ENCODE measurements at places on chromosomes 16 and 17.

- DNase-seq, result no peak
These were observed 29.2 kb downstream of the CLUH start for GRCh38 chr17:2682176-2682938.

- no peak for DNase-seq
These were observed 45.7 kb downstream of the TMEM186 start for GRCh38 chr16:8751481-8752311.

GRCh38 chr16:881219-882097 is 80.9 kb upstream of the GNG13 start:
- no peak for DNase-seq

- no peak for DNase-seq
These were observed 943 bp upstream of the PIP4K2B start for GRCh38 chr17:38800237-38800760.

DNA sequence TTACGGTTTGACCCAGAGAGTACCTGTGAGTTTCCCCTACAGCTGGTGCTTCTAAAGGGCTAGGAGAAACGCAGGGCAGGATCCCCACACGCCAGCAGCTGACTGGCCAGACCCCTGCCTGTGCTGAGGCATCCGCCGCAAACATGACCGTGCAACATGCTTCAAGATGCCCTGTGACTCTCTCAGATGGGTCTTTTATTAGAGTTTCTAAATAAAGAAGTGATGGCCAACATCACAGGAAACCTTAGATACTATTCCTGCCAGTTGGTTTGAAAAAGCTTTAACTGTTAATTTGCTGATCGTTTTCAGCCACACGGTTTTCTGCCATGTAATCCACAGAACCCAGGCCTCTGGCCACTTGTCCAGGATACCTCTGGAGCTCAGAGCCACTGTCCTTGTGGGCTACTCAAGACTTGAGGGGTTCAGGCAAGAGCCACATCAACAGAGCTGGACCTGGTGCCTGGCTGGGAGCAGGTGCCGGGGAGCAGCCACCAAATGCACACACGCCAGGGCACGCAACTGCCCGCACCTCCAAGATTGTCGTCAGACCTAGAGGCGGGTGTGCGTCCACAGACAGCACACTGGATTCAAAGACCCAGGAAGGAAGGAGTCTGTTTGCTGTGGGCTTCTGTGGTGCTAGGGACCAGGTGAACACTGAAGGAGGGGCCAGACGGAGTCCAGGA is 118.4 kb downstream of the ZNF778 start:
- DNase-seq, result no peak

DNA sequence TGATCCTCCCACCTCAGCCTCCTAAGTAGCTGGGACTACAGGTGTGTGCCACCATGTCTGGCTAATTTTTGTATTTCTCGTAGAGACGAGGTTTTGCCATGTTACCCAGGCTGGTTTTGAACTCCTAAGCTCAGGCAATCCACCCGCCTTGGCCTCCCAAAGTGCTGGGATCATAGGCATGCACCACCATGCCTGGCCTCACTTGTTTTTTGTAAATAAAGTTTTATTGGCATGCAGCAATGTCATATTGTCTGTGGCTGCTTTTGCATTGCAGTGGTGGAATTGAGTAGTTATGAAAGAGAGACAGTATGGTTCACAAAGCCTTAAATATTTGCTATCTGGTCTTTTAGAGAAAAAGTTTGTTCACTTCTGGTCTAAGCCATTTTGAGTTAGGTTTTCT is 124.7 kb downstream of the PRKCA start:
- DNase-seq, result no peak

DNA sequence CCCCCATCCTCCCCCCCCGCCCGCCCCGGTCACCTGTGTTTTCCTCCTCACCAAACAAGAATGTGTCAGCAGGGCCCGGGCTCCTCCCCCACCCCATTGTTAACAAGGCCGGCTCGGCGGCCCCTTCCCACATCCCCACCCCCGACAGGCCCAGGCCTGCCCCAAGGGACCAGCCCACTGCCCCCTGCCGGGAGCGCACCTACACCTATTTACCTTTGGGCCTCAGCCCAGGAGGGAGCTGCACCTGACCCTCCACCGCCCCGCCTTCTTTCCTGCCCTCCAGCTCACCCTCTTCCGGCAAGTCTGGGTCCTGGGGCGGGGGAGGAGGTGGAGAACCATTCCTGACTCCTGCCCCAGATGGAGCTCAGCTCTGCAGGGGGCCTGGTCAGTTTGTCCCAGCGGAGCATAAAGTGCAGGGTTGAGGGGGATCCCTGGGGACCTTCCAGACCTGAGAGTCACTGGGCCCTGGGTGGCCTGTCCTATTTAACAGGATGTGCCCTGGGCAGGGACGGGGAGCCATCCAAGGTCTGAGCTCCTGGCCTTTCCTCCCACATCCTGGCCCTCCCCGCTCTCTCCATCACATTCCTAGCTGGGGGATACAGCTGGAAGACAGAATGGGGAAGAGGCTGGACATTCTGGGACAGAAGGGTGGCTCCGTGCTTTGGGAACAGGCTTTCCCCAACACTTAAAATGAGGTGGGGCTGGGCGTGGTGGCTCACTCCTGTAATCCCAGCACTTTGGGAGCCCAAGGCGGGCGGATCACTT is 8.3 kb downstream of the FOXJ1 start:
- DNase-seq, result no peak

DNA sequence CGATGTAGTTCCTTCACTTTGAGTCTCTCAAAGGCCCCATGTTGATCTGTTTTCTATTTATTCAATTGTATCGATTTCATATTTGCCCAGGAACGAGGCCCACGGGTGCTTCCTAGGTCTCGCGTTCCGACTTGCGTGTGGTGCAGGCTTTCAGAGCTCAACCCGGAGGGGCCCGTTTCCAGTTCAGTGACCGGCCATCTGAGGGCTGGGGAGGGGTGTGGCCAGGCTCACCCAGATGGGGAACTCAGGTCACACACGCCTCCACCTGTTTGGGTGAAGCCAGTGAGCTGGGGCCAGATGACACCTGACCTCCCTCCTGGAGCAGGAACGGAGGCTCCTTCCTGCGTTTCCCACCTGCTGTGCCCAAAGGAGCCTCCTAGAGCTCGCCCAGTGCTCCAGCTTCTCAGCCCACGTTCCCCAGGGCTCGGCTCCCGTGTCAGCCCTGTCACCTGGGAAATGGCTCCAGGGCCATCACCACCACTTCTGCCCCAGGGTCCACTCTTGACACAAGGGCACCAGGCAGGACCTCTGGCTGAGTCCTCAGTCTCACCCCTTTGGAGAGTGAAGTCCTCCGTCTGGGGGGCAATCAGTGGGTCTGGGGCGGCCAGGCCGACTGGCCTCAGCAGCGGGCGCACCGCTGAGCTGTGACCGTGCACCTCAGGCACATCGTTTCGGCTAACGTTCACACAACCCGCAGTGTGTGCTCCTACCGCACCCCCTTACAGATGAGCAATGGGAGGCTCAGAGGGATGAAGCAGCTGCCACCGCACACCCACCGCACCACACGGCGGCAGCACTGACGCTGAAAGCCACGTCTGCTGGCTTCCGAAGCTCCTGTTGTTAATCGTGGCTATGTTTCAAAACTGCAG is 18.0 kb downstream of the FOXF1 start:
- DNase-seq, result no peak

DNA sequence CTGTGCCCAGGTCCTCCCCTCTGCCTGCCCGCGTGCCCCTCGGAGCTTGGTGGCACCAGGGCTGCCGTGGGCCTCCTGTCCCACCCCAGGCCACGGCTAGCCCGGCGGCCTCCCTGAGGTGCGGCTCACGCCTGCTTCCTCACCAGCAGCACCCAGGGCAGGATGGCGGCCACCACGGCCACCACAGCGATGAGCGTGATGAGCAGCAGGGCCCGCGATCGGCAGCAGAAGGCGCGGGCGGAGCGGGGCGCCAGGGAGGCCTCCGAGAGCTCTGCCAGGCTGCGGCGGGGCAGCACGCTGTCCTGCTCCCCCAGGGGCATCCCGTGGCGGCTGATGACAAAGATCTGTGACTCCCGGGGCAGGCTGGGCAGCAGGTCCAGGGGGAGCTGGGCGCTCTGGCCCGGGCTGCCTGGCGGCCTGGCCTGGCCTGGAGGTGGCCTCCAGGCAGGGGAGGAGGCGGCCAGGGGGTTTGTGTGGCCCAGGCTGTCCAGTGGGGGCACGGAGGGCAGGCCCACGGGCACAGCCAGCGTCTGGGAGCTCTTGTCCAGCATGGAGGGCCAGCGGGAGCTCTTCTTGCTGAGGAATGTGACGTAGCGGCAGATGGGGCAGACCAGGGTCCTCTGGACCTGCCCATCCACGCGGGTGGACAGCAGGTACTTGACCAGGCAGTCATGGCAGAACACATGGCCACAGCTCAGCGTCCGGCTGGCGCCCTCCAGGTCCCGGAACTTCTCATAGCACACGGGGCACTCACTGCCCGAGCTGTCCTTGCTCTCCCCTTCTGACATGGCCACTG is 4.8 kb downstream of the RNF222 start:
- DNase-seq, result no peak

GRCh38 chr17:57423541-57423940 is 167.2 kb downstream of the MSI2 start:
- no peak for DNase-seq

DNA sequence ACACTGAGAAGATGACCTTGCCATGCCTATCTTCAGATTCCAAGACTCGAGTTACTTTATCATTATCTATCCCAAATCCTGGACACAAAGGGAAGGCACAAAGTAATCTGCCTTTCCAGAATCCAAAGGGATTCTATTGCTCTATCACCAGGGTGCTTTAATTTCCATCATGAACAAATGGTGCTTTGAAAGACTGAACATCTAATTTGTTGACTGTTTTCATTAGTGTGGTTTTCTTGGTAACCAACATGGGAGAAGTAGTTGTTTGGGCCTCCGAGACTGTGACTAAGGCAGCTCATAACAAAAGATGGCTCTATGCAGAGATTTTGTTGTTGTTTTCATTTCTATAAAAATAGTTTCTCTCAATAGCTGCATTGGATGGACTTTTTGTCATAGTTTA is 441.0 kb upstream of the SOX9 start:
- DNase-seq, result no peak

- no peak for DNase-seq
These were observed 54.8 kb downstream of the NFAT5 start for GRCh38 chr16:69620573-69620972.

DNA sequence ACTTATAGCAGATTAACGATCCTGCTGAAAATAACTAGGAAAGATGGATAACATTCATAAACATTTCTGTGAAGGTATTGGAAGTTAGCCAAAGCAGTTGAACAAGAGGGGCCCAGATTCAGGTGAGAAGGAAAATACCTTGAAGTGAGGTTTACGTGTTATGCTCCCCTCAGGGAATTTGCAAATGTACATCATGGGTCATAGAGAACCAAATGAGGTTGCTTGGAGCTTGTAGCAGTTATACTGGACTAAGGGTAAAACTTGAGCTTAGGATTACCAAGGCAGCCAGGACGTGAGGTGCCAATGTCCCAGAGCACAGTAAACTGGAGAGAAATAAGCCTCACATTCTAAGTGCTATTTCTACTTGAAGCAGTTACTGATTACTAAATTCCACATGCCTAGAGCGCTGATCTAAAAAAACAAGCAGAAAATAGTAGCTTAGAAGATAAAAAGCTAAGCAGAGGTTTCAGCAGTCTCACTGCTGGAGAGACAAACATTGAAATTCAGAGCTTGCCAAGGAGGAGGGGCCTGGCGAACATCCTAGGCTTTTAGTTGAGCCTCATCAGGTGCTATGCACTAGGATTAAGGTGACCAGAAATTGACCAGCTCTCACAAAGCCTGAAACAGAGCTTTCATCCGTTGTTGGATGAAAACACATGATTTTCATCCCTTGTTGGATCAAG is 136.7 kb upstream of the FAM20A start:
- no peak for DNase-seq

DNA sequence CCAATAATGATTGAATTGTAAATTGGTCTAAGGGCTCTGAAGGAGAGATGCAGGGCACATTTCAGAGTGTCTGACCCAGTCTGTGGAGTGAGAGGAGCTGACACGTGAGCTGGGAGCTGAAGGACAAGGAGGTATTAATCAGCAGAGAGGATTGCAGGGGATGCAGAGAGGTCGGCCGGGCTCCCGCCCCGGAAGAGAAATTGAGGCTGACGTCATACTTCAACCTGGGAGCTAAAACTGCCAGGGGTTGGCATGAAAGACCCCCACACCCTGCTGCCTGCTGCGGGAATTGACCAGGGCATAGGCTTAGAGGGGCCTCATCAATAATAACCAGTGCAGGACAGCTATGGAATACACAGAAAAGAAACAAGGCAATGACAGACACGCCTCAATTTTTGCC is 53.6 kb upstream of the CLEC19A start:
- no peak for DNase-seq

DNA sequence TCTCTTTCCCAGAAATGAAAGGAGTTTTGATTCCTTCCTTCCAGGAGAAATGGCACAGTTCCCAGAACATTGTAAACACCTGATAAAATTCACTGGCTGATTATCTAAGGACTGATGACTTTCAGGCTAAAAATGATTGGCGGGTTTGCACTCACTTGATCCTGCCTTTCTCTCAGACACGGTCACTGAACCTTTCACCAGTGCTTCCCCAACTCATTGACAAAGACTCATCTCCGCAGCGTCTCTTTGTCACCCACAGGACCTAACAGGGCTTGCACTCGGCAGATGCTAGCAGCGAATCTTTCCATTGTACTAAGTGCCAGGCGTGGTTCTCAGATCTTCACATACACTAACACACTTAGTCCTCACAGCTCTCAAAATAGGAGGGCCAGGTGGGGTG is 7.3 kb upstream of the DHRS7C start:
- no peak for DNase-seq

DNA sequence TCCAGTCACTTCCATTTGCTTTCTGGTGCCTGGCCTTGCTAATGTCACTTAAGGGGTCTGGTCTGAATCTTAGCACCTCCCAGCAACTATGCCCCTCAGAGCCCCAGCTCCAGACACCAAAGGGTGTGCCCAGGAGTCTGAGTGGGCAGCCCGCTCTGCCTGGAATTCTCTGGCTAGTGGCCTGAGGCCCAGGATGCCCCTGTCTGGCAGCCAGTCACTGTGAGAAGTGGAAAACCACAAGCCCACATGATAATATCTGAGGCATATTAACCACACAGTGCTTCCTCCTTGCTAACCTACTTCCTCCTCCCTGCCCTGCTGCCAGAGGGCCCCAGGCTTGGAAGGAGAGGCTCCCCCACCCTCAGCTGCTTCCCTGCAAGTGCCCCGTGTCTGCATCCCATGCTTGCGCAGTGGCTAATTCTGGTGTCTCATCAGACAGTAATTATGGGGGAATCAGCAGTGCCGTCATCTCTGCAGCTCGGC is 14.0 kb downstream of the SRCIN1 start:
- no peak for DNase-seq

GRCh38 chr17:57106836-57107497 is 21.9 kb downstream of the AKAP1 start:
- DNase-seq, result no peak
